ENCODE measurements at places on chromosomes 13 and 19.

GRCh38 chr13:91135968-91136367 is 211.5 kb upstream of the MIR17HG start:
- DNase-seq = peak; percentile 35

DNA sequence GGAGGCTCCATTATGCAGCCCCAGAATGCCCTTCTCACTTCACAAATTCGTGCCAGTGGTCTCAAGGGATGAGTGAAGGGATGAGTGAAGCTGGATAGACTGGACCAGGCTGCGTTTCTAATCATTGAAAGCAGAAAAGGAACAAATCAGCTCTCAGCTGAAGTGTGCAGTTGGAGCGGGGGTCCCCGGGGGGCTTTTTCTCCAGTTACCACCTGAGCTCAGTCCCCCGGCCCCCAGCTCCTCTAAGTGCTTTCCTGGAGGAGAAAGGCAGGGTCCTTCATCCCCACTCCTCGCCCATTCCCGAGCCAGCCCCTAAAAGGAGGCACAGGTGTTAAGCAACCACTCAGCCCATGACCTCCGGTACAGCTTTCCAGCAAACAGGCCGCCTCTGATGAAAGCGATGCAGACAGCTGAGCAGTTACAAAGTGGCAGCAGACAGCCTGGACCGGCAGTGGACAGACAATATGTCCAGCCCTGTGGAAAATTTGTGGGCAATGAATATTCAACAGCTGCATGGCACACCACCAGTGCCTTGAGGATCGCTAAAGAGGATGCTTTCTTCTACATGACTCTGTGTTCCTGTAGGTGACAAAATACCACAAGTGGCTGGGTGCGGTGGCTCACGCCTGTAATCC is 110.7 kb upstream of the UBL3 start:
- no peak for DNase-seq

GRCh38 chr13:95704510-95704909 is 27.6 kb downstream of the DNAJC3 start:
- no peak for DNase-seq

GRCh38 chr19:3533563-3534216 is 5.3 kb upstream of the TEKTIP1 start:
- no peak for DNase-seq
